ENCODE measurements at places on chromosomes 1 and 21. TPM values are rescaled to one million over a fixed set of nuclear protein-coding genes. Genes with fewer than 3 reads are reported as not detected.

DNA sequence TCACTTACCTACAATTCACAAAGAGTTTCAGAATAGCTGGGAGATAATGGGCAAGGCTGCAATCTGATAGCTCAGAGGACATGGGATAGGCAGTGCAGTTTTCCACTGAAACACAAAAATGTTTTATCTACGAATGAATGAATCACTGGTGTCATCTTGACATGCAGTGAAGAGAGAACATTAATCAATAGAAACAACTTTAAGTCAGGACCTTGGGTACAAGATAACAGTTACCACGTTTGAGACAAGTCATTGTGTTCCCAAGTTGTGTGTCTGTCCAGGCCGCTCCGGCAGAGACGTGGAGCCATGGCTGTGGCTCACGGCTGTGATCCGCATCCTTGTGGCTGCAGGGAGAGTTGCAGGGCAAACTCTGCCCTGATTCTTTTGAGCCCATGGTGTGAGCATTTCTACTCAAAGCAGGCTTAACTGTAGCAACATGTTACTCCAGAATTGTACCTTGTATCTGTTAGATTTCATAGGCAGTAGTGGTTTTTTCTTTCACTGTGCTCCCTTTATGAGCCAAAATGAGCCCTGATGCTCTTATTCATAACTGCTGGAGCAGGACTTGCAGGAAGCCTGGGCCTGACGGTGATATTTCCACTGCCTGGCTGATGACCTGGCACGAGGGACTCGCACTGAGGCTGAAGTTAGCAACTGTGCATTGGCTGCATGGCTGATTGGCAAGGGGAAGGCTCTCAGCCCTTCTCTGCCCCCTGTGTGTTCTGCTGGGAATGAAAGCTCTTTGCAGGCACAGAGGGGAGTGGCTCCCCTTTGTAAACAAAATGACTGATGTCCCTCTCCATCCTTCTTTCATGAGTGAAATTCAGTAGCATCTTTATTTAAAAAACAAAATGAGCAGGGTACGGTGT is 465.2 kb downstream of the AJAP1 start:
- H3K27me3 ChIP-seq = no peaks in the 10 kb centered on the region
- H3K4me3 ChIP-seq = no peak overlapping the region

- H3K4me3 ChIP-seq = no peak overlapping the region
- DNase-seq = no peak
- H3K27ac ChIP-seq = no peak overlapping the region
- peaks cover 17% of the 10 kb centered on the region for H3K4me1 ChIP-seq
- no peaks in the 10 kb centered on the region for H3K27me3 ChIP-seq
These were observed 107.3 kb downstream of the FNBP1L start for GRCh38 chr1:93554883-93555872.

- no peak overlapping the region for H3K4me3 ChIP-seq
- no peak for DNase-seq
- H3K4me1 ChIP-seq = peaks cover 7% of the 10 kb centered on the region
- no peak overlapping the region for H3K27ac ChIP-seq
These were observed 94.4 kb downstream of the WDR4 start for GRCh38 chr21:42784896-42785451.

DNA sequence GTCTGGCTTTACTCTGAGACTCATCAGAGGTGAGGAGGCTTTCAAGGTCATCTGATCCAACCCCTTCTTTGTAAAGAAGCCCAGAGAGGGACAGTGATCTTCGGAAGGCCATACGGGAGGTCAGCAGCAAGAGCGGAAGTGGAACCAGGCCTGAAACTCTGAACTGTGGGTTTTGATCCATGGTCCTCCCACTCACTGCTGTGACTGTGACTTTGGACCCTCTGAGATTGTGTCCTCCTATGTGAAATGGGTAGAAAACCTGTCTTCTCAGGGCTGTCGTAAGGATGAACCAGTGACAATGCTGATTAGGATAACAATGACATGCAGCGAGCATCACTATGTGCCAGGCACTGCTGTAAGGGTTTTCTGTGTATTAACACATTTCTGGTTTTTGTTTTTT is 9.8 kb upstream of the DDOST start:
- H3K4me3 ChIP-seq = no peak overlapping the region
- H3K4me1 ChIP-seq = no peaks in the 10 kb centered on the region
- no peak overlapping the region for H3K27ac ChIP-seq
- H3K36me3 ChIP-seq = no peaks in the 10 kb centered on the region

The JAM2 gene
- not detected for total RNA-seq
